ENCODE measurements at places on chromosomes 7 and 10.

GRCh38 chr7:22660732-22661131 is 66.3 kb upstream of the IL6 start:
- DNase-seq: no peak

GRCh38 chr10:100341953-100342626 is 4.9 kb upstream of the SCD start:
- DNase-seq: no peak

- DNase-seq: peak; percentile 27
Measured at GRCh38 chr7:101538596-101539459, 90.3 kb downstream of the MYL10 start.

GRCh38 chr10:89556600-89556999 is 21.2 kb upstream of the SLC16A12 start:
- no peak for DNase-seq

DNA sequence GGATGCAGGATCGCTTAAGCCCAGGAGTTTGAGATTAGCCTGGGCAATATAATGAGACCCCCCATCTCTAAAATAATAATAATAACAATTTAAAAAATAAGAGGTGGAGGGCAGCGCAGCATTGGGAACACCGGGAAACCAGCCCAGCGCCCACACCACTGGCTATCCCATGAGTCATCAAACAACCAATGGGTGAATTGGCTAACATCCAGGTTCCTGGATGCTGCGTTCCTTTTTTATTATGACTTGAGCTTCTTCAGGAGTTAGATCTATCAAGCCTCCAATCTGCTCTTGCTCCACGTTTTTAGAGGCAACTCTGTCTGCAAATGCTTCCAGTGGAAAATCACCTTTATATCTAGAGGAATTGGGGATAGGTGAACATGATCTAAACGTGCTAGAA is 10.0 kb upstream of the LRRC4 start:
- DNase-seq: no peak

- DNase-seq: no peak
Measured at GRCh38 chr7:150900675-150901074, 48.4 kb downstream of the AOC1 start.

- DNase-seq: no peak
Measured at GRCh38 chr10:24951201-24952142, 934 bp downstream of the PRTFDC1 start.

DNA sequence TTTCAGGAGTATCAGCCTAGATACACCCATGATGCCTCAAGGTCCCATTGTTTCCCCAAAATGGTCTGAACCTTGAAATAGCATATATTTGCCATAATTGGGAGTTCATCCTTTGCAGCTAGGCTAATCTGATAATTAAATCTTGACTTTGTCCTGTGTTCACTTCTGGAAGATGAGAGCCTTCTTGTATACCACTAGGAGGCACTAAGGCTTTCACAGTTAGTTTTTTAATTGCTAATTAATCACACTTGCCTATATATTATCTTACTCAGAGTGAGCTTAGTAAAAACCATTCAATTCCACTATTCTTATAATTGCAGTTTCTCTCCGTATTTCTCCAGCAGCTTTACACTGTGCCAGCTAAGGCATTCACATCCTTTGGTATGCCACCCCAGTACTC is 48.7 kb upstream of the MAGI2 start:
- no peak for DNase-seq

GRCh38 chr10:89481662-89482061 is 53.7 kb downstream of the SLC16A12 start:
- DNase-seq: no peak

GRCh38 chr10:131736321-131736980 is 164.4 kb upstream of the PPP2R2D start:
- DNase-seq: no peak

GRCh38 chr10:71332466-71332865 is 13.4 kb downstream of the SLC29A3 start:
- DNase-seq: no peak
